ENCODE measurements at places on chromosomes 4 and X.

DNA sequence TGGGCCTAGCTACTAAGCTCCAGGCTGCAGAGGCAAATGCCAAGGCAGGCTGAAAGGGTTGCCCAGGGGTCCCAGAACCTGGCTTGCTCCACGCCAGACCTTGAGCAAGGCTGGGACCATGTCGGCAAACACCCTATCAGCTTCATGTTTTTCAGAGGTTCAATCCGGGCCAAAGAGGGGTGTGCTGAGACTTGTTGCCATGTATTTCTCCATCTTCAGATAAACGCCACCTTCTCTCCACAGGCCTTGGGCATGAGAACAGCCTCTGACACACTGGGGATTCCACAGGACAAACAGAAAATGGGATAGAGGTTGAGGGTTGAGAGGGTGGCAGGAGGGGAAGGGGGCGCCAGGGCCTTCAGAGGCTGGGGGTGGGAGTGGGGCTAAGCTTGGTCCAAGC, 8.6 kb downstream of the PJA1 start:
- no peaks in the 10 kb centered on the region for H3K27me3 ChIP-seq
- no peak for DNase-seq
- no peak overlapping the region for H3K4me3 ChIP-seq
- H3K4me1 ChIP-seq = peaks cover 11% of the 10 kb centered on the region

- no peak for DNase-seq
- H3K36me3 ChIP-seq = no peaks in the 10 kb centered on the region
Observed at GRCh38 chr4:178953447-178954120, 1511.3 kb upstream of the AGA start.

DNA sequence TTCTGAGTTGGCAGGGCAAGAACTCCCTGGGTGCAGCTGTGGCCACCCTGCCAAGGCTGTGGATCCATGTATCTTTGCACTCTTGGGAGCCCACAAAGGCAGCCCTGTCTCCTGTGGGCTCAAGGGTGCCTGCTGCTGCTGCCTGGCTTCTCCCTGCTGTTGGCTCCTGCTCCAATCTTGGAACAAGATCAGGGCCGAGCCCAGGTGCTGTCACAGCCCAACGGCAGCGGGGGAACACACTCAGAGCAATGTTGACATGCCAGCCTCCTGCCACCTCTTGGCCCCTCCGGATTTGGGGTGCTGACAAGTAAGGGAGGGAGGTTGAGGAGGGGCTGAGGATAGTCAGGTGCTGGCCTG, 57.9 kb downstream of the COX18 start:
- H3K4me3 ChIP-seq = no peak overlapping the region
- H3K36me3 ChIP-seq = no peaks in the 10 kb centered on the region
- H3K27ac ChIP-seq = no peak overlapping the region
- H3K27me3 ChIP-seq = peaks cover 13% of the 10 kb centered on the region

- H3K36me3 ChIP-seq = no peaks in the 10 kb centered on the region
- DNase-seq = no peak
- peaks cover 6% of the 10 kb centered on the region for H3K27me3 ChIP-seq
- no peak overlapping the region for H3K4me3 ChIP-seq
Observed at GRCh38 chr4:141771889-141772830, 135.8 kb downstream of the IL15 start.

DNA sequence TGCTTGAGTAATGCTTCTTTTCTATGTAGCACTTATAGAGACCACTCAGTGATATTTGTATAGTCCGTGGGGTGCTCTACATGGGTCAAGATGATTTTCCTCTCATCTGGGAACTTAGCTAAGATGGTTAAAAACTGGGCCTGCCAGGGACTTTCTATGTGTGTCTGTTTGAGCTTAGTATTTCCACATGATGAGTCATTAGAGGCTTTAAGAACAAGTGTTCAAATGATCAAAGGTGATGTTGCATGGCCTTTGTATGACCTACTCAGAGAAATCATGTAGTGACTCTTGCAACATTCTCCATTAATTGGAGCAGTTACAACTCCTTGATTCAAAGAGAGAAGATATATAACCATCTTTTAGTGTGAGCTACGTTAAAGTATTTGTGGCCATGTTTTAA, 1480.5 kb upstream of the IGFBP7 start:
- no peak for DNase-seq
- no peaks in the 10 kb centered on the region for H3K27me3 ChIP-seq
- no peak overlapping the region for H3K4me3 ChIP-seq
- H3K4me1 ChIP-seq = no peaks in the 10 kb centered on the region

GRCh38 chrX:18630934-18631333, 41.0 kb downstream of the RS1 start:
- no peak overlapping the region for H3K4me3 ChIP-seq
- H3K27me3 ChIP-seq = no peaks in the 10 kb centered on the region
- H3K36me3 ChIP-seq = peaks cover 4% of the 10 kb centered on the region
- H3K27ac ChIP-seq = no peak overlapping the region
- no peaks in the 10 kb centered on the region for H3K4me1 ChIP-seq
- DNase-seq = no peak

- no peaks in the 10 kb centered on the region for H3K27me3 ChIP-seq
- DNase-seq = no peak
- H3K4me1 ChIP-seq = no peaks in the 10 kb centered on the region
- no peaks in the 10 kb centered on the region for H3K36me3 ChIP-seq
Observed at GRCh38 chrX:128436397-128437103, 384.3 kb upstream of the ACTRT1 start.

DNA sequence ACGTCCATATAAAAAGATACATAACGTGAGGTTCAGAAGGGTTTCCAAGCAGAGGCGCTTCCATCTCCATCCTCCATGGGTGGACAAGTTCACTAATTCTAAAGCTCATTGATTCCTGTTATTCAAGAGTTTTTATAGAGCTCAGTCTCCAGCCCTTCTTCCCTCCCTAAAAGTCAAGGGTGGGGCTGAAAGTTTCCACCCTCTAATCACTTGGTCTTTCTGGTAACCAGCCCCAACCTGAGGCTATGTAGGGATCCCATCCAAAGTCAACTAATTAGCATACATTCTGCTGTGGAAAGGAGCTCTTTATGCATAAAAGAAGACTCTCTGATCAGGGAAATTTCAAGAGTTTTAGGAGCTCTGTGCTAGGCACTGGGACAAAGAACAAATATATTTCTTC, 46.9 kb upstream of the VEGFC start:
- H3K4me1 ChIP-seq = no peaks in the 10 kb centered on the region
- DNase-seq = no peak
- no peak overlapping the region for H3K4me3 ChIP-seq
- H3K27me3 ChIP-seq = peaks cover 4% of the 10 kb centered on the region
- no peak overlapping the region for H3K27ac ChIP-seq

DNA sequence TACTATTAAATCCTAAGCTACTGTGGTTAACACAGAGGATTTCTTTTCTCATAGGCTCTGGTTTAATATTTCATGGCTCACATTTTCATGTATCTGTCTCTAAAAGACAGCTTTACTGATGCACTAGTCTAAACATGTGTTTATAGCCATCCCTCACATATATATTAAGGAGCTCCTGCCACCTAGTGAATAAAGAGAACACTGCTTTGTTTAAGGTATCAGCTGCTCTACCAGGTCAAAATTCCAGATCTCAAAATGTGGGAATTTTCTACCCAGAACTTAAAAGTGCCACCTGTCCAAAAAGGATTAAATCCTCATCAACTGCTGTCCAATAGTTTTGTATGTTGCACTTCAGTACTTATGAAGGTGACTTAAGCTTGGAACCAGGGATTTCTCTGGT, 188.5 kb upstream of the TEX13C start:
- DNase-seq = no peak
- no peak overlapping the region for H3K27ac ChIP-seq
- no peaks in the 10 kb centered on the region for H3K4me1 ChIP-seq
- no peaks in the 10 kb centered on the region for H3K36me3 ChIP-seq
- no peaks in the 10 kb centered on the region for H3K27me3 ChIP-seq
- no peak overlapping the region for H3K4me3 ChIP-seq

- no peaks in the 10 kb centered on the region for H3K27me3 ChIP-seq
- H3K4me1 ChIP-seq = peaks cover 3% of the 10 kb centered on the region
- DNase-seq = no peak
- H3K36me3 ChIP-seq = peaks cover 18% of the 10 kb centered on the region
Observed at GRCh38 chr4:113555868-113556267, 205.7 kb downstream of the CAMK2D start.

DNA sequence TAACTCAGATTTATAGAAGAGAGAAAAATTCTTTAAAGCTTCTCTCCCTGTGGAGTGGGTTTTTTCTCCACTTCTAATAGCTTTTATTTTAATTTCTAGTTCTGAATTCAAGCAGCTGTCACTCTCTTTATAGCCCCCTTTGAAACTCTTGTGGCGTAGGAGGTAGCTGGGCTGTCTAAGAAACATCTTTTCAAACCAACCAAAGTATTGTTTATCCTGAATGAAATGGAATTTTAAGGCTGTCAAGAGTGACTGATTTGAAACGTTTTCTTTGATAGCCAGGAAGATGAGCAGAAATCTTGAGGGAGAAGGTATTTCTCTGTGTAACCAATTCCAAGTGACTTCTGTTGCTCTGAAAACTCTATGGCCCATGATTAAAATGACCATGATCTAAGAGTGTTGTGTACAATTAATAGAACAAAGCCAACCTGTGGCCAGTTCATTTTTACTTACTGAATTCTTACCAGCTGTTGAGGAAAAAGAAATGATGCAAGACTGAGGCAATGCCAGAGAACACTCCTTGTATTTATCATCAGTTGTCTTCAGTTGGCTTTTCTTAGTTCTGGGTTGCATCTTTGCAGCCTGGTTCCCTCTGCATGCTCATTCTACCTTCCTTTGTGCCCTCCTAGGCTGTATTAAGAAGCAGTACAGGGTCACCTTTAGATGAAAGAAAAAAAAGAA, 298.4 kb downstream of the ARHGAP10 start:
- no peak for DNase-seq
- H3K27me3 ChIP-seq = no peaks in the 10 kb centered on the region
- no peak overlapping the region for H3K4me3 ChIP-seq

- H3K4me1 ChIP-seq = no peaks in the 10 kb centered on the region
- H3K27ac ChIP-seq = no peak overlapping the region
- no peaks in the 10 kb centered on the region for H3K36me3 ChIP-seq
- H3K4me3 ChIP-seq = no peak overlapping the region
- no peak for DNase-seq
Observed at GRCh38 chr4:5371415-5372190, 320.3 kb downstream of the STK32B start.

DNA sequence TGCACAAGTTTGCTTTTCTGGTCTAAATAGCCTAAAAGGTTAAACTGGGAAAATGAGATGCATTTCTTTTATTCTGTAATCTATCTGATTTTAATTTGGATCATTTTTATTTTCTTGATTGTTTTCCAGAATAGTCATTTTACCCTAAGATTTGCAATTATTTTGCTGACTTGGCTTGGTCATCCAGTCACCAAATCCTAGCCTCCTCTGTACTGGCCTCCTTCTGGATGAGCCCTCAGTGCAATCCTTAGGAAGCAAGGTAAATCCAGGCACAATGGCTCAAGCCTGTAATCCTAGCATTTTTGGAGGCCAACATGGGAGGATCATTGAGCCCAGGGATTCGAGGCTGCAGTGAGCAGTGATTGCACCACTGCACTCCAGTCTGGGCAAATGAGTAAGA, 9.2 kb downstream of the EREG start:
- no peak overlapping the region for H3K27ac ChIP-seq
- H3K4me1 ChIP-seq = peaks cover 4% of the 10 kb centered on the region
- no peaks in the 10 kb centered on the region for H3K36me3 ChIP-seq
- no peak overlapping the region for H3K4me3 ChIP-seq
- peaks cover 13% of the 10 kb centered on the region for H3K27me3 ChIP-seq
- DNase-seq = no peak

DNA sequence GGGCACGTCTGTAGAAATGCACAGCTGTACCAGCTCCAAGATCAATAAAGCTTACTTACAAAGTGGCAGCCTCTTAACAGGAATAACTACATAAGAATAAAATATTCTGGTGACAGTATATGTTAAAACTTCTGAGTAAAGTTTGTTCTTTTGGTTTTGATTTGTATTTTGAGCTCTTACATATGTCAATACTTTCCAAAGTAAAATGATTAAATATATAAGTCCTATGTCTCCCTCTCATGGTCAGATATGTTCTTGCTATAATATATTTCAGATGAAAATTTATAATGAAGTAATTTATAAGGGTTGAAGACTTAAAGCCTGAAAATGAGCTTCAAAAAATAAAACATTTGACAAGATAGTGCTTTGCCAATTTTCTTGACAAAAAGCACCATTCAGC, 254.4 kb downstream of the NPFFR2 start:
- no peaks in the 10 kb centered on the region for H3K36me3 ChIP-seq
- peaks cover 7% of the 10 kb centered on the region for H3K27me3 ChIP-seq
- H3K27ac ChIP-seq = no peak overlapping the region
- DNase-seq = no peak
- H3K4me1 ChIP-seq = no peaks in the 10 kb centered on the region

DNA sequence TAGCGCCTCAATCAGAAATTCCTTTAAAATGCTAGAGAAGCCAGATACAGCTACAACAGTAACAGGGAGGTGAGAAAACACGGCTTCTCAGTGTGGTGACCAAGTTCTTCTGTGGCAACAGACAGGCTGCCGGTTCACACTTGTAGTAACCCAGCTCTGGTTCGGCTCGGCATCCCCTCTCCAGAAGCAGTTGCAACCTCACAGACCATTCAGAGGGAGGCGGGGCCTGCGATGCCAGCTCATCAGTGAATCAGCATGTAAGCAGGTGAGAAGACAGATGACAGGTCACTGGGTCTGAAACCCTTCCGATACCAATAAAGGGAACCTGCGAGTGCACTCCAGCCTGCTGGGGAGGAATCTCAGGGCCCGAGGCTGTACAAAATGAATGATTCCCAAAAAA, 251.0 kb downstream of the KCNIP4 start:
- H3K27me3 ChIP-seq = peaks cover 5% of the 10 kb centered on the region
- H3K4me3 ChIP-seq = no peak overlapping the region
- H3K36me3 ChIP-seq = no peaks in the 10 kb centered on the region

DNA sequence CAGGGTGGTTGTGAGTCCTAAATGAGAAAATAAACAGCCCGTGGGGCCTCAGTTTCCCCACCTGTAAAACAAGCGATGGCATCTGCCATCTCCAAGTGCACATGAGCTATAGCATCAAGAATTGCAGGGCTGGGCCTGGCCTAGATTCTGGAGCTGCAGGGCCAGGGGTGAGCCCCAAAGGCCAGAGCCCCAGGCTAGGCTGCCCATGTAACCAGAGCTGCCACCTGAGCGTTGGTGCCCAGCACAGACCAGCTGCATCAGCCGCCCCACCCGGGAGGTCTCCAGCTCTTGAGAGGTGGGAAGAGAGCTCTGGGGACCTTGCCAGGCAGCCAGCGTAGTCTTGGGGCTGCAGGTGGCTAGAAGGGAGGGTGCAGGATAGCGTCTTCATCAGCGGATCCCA, 27.0 kb upstream of the GPR78 start:
- H3K36me3 ChIP-seq = no peaks in the 10 kb centered on the region
- DNase-seq = no peak
- H3K27me3 ChIP-seq = no peaks in the 10 kb centered on the region
- no peak overlapping the region for H3K27ac ChIP-seq

GRCh38 chr4:8908206-8908893, 36.7 kb upstream of the HMX1 start:
- H3K27me3 ChIP-seq = no peaks in the 10 kb centered on the region
- no peaks in the 10 kb centered on the region for H3K36me3 ChIP-seq
- H3K4me3 ChIP-seq = no peak overlapping the region
- no peak for DNase-seq
- H3K27ac ChIP-seq = no peak overlapping the region
- H3K4me1 ChIP-seq = no peaks in the 10 kb centered on the region
